ENCODE measurements at places on chromosomes 2 and 18.

DNA sequence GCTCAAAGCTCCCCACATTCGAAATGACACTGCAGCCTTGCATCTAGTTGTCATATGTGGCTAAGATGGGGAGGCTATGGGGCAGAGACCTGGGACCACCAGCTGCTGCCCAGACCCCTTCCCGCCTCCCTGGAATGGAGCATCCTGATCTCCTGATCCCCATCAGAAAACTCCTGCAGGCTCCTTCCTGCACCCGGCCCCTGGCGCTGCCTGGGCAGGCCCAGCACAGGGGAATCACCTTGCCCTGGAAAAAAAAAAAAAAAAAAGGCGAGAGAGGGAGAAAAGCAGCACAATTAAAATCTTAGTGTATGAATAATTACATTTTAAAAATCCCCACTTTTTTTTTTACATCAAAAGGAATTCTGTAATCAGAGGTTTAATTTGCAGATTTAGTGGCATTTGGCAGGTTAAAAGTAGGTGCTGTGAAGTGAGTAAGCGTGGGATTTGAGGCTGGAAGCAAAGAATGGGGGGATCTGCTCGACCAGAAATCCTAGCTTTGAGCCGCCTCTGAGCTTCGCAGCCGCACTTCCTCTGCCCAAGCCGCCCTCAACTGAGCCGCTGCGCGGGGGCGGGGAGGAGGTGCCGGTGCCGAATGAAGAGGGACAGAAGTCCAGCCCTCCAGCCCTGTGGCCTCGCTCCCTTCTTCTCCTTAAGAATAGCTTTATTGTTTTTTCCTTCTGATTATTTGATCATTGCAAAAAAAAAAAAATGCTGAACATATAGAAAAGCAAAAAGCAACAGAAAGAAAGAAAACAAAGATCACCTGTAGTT is 30.0 kb downstream of the THNSL2 start:
- DNase-seq, result peak; percentile 12

- no peak for DNase-seq
Observed at GRCh38 chr2:51218047-51218446, 186.1 kb upstream of the NRXN1 start.

GRCh38 chr2:210072493-210072892 is 70.1 kb downstream of the RPE start:
- no peak for DNase-seq

DNA sequence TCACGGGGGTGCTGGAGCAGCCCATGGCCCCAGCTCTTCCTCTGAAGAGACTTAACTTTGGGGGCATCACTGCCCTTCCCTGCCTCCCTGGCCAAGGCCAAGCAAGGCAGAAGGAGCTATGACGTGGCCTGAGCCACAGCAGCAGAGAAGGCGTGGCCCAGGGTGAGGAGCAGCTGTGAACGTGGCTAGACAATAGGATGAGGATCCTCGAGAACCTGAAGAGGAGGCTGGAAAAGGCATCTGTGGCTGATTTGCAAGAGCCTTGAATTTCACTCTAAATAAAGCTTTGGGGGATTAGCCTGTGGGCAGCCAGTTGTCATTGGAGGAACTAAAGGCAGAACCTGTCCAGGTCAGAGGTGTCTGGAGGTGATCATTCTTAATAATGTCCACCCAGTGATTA is 652.9 kb upstream of the ID2 start:
- DNase-seq, result no peak

GRCh38 chr18:79617511-79618500 is 61.8 kb upstream of the CTDP1 start:
- no peak for DNase-seq

DNA sequence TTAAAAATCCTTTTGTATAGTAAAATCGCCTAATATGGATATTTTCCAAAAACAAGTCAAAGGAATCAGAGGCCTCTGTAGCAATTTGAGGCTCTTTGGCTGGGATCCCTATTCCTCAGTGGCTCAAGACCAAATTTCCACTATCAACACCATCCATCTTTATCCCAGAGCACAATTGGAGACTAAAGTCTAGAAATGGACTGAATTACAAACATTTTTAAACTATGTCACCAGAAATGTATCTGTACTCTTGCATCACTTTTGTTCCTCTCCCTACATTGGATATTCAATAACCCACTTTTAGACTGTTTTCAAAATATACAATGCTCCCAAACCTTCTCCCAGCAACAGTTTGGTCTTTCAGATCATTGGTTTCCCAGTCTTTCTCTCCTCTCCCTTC is 140.4 kb upstream of the KLHL29 start:
- no peak for DNase-seq

Measured in stimulated activated CD4-positive, alpha-beta T cell treated with anti-CD3 and anti-CD28 coated beads, Interleukin-4, amount 100 ng/mL, for 4 hours (primary cell).